ENCODE measurements at places on chromosomes 3 and 15.

GRCh38 chr3:131216801-131217200 is 164.8 kb upstream of the NUDT16 start:
- no peak for DNase-seq

- no peak for DNase-seq
Measured at GRCh38 chr3:123085293-123085931, 18.6 kb downstream of the PDIA5 start.

DNA sequence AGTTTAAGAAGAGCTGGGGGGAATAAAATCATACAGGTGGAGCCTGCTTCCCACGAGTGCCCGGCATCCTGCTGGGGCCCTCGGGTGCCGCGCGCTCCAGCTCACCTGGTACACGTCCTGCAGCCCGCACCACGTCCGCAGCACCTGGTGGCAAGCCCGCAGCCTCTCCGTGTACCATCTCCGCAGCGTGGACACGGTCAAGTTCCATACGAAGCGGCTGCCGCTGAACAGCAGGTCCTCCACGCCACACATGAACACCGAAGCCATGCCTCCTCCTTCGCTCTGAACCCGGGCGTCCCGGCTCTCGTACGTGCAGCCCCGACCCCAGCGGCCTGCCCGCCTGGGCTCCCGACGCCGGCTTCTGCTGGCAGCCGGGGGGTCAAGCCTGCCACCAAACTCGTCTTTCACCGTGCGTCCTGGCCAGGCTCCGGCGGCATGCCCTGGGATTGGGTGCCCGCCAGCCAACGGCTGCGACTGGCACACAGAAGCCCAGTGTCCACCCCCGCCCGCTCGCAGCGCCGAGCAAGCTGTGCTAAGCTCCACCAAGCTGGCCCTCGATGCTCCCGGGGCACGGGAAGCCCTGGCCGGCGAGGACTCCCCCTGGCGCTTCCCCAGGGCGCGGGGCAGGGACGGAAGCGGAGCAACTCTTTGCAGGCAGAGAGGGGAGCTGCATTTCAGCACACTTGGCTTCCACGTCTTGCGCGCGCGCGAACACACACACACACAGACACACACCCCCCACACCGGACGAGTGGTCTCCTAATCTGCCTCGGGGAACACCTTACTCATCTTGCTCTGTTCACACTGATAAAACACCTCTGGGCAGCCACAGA is at the start of gene FRMD4B:
TSS of gene FRMD4B (minus strand) at position 366 of the 833 bp plus-strand sequence. CDS start at position 267, 99 bp downstream.
- DNase-seq = peak; percentile 53

DNA sequence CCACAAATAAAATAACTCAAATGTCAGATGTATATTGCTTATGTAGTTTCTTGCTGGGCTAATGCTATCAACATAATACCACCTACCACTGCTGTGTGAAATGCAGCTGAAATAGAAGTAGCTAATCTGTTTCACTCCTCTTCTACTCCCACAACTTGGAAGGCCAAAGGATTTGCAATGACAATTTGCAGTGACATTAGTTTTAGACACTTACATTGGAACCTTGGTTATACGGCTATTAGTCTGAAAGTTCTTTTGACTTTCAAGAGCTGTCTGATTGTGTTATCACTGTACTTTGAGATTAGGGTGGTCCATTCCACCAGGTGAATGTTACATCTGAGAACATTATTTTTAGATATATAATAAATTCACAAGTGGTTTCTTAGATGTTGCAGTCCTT is 33.5 kb downstream of the COPS2 start:
- no peak for DNase-seq

DNA sequence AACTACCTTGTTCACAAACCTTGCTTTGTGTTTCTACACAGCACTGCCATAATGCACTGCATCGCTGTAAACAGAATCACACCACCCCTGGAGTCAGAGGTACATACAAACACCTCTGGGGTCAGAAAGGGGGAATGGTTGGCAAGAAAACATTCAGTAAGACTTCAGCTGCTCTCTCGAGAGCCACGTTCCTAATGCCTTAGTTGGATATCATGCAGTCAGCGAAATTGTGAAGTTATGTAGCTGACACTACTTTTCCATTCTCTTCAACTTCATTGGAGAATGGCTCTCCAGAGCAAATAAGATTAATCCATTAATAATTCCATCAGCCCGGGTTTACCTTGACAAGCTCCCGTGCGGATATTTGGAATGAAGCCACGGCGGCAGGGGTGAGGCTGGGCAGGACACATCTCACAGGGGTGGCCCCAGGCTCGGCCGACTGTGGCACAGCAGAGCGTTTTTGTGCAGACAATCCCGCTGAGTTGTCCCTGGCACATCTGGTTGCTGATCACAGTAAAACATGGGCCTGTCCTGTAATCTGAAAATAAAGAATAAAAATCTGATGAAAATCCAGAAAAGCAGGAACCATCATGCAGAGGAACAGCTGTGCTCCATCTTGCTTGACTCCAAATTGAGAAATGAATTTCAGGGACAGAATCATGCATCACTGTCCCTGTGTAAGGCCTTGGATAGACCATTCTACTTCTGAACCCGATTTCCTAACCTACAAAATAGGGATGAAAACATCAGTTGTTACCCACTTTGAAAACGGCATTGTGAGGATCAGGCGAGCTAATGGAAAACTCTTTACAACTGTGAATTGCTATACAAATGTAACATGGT is 108.0 kb downstream of the FBN1 start:
- no peak for DNase-seq

DNA sequence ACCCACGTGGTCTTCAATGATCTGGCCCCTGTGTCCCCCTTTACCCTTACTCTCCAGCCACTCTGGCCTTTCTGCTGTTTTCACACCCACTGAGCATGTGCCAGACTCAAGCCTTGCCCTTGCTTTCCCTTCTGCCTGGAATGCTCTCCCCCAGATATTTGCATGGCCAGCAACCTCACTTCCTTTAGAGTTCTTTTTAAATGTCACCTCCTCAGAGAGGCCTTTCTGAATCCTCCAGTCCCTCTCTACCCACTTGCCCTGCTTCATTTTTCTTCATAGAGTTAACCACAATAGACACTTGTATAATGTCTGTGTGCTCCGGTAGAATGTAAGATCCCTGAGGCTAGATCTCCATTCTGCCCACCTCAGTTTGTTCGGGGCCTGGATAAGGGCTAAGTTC is 39.4 kb upstream of the TIPARP start:
- no peak for DNase-seq

DNA sequence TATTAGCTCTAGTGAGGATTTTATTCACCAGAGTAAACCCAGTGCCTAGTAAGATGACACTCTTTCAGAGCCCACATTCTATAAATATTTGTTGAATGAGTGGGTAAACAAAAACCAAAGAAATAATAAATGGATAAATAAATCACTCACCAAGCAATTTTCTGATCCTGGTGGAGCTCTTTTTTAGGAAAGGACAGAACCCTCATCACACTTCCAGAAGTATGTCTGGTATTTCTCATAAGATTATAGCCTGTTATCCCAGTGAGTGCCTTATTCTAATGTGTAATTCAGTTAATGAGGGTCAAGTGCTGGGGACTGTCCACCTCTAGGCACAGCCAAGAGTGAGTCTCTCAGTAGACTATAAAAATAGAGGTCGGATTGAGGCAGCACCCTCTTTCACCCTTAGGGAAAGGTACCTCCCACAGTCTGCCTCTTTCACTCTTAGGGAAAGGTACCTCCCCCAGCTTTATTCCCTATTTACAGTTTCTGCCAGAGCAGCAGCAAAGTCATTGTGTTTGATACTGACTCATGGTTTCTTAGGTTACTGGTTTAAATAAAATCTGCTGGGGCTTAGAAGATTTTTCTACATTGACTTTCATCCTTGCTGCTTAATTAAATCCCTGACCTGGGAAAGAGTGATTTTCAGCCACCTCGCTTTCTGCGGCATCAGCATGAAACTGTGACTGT is 145.0 kb downstream of the STAC start:
- no peak for DNase-seq

DNA sequence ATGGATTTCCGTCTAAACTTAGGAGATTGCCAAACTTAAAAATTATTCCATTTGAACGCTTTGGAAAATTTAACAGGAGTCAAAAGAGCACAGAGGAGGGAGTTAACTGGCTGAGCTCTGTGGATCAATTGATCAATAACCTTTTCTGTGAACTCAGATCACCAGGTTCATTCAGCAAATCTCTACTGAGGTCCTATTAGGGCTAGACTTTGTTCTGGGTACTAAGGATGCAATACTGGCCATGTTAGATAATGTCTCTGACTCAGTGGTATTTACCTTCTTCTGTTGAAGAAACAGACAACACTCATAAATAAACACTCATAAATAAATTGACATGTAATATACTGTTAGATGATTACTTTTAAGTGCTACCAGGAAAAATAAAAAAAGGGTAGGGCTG is 323.4 kb upstream of the SUCLG2 start:
- no peak for DNase-seq

DNA sequence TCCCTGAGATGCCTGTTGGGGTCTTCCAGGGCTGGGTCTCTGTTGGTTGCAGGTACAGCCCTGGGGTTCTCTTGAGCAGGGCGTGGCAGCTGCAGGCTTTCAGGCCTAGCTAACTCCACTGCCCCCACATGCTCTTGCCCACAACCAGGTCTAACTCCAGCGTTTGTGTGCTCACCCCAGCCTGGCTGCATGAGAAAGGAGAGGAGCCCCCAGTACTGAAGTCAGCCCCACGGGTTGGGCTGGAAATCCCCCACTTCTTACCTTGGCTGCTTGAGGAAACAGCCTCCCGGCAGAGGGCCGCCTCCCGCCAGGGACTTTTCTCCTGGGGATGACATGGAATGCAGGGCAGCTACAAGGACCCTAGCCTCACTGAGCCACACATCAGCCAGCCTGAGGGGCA is 16.7 kb upstream of the DLL4 start:
- no peak for DNase-seq

DNA sequence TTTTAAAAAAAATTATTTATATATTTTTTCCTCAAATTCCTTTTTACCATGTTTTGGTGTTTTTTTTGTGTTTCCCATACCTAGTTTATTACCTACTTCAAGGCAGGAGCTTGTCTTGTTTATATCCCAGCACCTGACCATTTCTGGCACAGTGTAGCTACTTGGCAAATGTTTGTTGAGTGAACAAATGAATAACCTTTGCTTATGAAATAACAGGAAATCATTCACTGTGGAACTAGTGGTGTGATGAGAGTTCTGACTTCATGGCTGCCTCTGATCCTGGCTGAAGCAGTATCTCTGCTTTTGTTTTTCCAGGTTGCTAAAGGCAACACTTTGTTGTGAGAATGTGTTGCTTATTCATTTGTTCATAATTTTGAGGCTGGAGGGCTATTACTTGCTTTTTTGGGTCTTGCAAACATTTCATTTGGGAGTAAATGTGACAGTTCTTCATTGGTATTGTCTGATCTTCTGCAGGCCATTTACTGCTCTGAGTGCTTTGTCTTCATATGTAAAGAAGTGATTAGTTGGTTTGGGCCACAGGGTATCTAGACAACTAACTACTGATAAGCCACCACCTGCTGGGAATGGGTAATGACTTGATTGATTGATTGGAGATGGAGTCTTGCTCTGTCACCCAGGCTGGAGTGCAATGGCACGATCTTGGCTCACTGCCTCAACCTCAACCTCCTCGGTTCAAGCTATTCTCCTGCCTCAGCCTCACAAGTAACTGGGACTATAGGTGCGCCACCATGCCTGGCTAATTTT is 5.7 kb downstream of the RAD54L2 start:
- DNase-seq = no peak

DNA sequence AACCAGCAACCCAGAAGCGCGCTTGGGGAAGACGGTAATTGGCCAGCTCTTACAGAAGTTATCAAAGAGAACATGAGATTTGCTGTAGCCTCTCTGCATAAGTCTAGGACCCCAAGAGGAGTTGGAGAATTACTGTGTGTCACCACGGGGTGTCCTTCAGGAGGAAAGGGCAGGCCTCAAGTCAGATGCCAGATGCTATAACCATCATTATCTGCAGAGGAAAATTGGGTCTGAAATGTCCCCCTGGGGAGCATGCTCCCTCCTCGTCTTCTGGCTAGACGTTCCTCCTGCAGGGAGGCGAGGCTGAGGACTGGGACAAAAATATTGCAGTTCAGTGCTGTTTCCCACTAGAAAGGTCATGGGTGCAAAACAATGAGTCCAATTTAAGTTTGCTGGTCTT is 380.5 kb upstream of the CFAP20DC start:
- DNase-seq = no peak

- DNase-seq = no peak
Measured at GRCh38 chr3:73762855-73763254, 138.1 kb upstream of the PDZRN3 start.

All from GM20000 (cell line).